Hepatocyte (in vitro differentiated cells): ENCODE measurements at places on chromosomes 16 and 17. TPM values are rescaled to one million over a fixed set of nuclear protein-coding genes. Genes with fewer than 3 reads are reported as not detected.

DNA sequence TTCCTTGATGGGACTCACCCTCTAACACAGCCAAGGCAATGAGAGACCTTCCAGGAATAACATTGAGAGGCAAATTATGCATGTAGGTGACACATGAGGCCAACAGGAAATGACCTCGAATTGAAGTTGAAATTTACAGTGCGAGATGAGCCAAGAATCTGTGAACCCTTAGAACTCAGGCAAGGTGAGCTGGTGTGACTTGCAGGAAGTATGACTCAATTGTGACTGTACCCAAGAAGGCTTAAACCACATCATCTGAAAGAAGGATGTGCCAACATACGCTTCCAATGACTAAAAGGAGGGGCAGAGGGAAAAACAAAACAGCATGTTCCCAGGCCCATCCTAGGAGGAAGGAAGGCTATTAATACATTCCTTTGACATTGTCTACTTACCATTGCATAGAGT is 44.8 kb downstream of the PITPNC1 start:
- DNase-seq: no peak

DNA sequence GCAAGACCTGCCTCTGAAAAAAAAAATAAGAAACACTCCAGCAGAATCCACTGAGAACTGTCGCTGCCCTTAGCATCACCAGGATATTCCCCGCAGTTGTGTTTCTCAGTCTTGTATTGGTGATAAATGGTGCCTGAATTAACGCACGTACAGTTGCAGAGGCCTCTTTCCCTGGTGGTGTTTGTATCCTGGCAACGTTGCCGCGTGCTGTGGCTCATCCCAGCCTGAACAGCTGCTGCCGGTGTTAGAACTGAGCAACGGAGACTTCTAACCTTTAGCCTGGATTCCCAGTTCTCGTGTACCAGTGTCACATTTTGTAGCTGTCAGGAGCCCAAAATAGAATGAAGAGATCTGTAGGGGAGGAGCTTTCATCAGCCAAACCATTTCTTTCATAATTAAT is 4.8 kb downstream of the MLYCD start:
- peak; percentile 40 for DNase-seq

DNA sequence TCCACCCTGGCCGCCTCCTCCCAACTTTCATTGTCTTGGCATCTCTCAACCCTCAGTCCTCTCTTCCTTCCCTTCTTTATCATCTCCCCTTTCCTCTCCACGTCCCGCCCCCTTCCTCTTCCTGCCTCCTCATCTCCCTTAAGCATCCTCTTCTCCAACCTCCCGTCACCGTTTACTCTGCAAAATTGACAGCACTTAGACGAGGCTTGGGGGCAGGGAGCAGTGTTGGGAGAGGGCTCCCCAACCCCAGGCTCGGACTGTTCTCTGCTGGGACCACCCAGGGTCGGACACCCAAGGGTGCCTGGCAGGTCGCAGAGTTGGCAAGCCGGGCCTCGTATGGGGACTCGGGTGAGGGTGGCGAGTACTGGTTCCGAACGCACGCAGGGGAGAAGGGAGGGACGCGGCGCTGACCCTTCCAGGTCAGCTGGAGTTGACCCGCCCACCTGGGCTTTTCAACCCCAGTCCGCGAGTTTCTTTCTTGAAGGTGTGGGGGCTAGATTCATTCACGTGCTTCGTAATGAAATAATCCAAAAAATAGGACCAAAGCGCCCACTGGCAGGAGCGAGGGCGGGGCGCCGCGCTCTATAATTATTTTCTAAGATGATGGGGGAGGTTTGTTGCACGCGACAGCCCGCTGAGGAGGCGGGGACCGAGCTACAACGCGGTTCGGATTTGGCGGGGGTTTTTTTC is 775 bp upstream of the PAGR1 start:
- peak; percentile 55 for DNase-seq

- DNase-seq: peak; percentile 60
These were observed 518 bp downstream of the SH2B1 start for GRCh38 chr16:28863929-28864793.

GRCh38 chr16:67459861-67460150 is 21.2 kb downstream of the ATP6V0D1 start:
- DNase-seq: no peak

IL21R gene
- polyA plus RNA-seq: not detected in 2 replicates

DNA sequence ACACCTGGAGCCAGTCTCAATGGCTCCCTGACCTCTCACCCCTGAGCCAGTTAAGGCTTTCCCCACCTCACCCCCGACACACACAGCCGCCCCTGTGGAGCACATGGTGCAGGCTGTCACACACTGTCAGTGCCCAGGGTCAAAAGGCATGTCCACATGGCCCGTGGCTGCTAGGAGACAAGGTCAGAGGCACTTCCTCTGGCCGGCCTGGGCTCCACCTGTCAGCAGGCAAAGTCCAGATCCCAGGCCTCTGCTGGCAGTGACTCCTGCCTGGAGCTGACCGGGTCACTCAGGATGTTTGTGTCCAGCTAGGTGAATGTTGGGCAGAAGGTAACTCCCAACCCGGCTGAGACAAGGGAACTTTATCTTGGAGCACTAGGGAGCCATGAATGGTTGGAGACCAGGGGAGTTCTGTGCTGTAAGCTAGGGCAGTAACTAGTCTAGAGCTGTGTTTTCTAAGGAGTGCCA is 6.0 kb downstream of the SREBF1 start:
- DNase-seq: peak; percentile 73

- DNase-seq: peak; percentile 83
These were observed 669 bp downstream of the MIEF2 start for GRCh38 chr17:18261146-18261515.

- no peak for DNase-seq
These were observed 3.0 kb upstream of the NRN1L start for GRCh38 chr16:67881621-67882161.

DNA sequence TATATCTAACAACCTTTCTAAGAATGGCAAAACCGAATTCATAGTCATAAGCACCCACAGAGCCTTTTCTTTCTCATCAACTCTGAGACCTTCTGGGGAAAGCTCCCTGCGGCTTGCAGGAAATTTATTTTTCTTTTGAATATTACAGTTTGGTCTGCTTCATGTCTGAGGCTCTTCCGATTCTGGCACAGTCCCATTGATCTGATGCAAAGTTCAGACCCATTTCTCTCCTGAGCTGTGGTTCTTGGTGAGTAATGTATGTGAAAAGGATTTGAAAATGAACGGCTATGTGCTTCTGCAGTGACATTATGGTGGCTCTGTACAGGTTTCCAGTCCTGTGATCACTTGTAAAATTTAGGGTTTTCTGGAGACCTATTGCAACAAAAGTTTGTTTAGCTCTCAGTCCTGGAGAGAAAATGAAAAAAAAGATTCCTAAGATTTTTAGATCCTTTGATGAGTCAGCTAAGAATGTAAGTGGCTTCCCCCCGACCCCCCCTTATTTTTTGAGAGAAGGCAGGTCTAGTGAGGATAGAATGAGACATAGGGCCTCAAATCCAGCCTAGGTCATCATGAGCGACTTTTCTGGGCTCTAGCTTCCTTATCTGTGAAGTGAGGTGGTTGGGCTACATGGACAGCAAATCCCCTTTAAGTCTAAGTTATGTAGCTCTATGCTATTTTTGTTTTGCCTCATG is 4.6 kb downstream of the GAN start:
- DNase-seq: peak; percentile 66

SSTR5 gene
- 1.3 TPM in 1 of 2 replicates, not detected in the other for polyA plus RNA-seq

RASD1 gene
- polyA plus RNA-seq: 44.8 and 46.9 TPM in 2 replicates

DNA sequence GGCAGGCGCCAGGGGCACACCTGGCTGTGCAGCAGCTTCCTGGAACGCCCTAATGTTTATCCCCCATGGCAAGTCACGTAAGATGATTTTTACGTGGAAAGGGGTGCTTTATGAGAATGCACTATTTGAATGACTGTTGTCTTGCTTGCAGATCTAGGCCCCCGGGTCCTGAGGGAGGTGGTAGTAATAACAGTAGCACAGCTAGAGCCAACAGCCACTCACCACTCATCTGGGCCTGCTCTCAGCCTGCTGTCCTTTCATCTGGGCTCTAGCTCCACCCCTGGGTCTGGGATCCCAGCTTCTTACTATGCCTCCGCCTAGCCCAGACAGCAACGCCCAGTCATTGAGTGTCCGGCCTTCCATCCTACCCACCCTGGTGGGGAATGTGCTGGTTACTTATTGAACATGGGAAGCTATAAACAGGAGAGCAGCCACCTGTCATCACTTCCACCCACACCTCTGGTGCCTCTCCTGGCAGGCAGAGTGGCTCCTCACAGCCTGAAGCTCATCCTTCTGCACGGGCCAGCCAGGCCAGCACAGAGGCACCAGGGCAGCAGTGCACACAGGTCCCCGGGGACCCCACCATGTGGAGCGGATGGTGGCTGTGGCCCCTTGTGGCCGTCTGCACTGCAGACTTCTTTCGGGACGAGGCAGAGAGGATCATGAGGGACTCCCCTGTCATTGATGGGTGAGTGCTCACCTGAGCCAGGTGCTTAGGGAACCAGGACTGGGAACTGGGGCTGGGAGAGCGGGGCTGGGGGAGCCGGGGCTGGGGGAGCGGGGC is 16.6 kb downstream of the DPEP1 start:
- DNase-seq: no peak

TLCD2 gene
- 2.0 and 3.0 TPM in 2 replicates for polyA plus RNA-seq

DNA sequence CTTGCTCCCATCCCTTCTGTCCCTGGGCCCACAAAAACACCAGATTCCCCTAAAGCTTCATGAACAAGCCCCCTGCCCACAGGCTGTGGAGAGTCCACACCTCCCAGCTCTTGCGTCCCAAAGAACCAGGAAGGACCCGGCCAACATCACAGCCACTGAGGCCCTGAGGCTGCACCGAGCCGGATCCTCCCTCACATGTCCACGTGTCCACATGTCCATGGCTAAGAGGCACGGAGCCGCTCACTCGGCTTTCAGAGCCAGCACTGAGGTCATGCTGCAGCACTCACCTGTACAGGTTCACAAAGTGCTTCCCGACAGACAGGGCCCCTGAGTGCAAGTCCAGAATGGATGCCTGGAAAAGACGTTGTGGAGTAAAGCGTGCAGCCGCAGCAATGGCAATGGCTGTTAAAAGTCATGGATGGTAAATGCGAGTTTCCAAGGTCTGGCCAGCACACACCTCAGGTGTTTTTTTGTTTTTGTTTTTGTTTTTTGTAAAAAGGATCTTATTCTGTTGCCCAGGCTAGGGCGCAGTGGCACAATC is 11.9 kb upstream of the HEXD start:
- no peak for DNase-seq

TRIM72 gene
- not detected in 2 replicates for polyA plus RNA-seq

GRCh38 chr17:37146086-37147064 is 197.6 kb downstream of the AATF start:
- no peak for DNase-seq

GRCh38 chr17:3799181-3799945 is 1.6 kb downstream of the ITGAE start:
- DNase-seq: no peak

GRCh38 chr17:47057830-47058229 is 78.8 kb upstream of the RPRML start:
- DNase-seq: no peak

- DNase-seq: no peak
These were observed 27.1 kb upstream of the MGAT5B start for GRCh38 chr17:76840884-76841775.

DNA sequence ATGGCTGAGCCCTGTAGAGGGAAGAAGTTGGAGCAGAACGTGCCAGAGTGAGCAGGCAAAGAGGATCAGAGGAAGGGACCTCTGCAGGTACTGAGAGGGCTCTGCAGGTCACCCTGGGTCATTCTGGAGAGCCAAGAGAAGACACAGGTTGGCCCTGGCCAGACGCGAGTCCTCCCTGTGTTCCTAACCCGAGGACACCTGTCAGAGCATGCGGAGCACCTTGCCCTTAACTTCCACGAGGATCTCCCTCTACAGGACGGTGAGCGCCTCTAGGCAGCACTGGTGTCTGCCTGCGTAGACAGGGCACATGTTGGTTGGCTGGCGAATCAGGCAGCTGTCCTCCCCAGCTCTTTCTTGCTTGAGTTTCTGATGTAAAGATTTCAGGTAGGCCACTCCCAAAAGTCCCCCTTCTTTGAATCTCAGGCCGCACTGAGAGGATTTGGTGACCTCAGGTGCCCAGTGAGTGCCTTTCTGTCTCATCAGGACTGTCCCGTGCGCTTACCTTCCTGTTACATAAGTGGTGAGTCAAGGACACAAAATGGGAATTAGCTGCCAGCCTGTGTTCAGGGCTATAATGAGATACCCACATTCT is 45.3 kb downstream of the MPRIP start:
- no peak for DNase-seq

- peak; percentile 83 for DNase-seq
These were observed 1.7 kb upstream of the GPRC5B start for GRCh38 chr16:19886073-19886941.

DNA sequence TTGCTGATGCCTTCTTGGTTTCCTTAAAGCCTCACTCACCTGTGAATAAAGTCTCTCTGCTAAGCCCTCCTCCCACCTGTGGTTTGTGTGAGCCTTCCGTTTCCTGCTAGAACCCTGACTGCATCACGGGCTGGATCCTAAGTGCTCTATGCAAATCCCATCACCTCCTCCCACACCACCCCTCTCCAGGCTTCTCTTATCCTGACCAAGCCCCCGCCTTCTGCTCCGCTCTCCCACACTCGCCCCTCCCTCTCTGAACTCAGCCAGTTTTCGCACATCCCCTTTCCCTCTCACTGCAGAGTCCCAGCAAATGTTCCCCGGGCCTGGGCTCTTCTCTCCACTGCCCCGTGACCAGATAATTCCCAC is 51.8 kb downstream of the PIMREG start:
- no peak for DNase-seq

GRCh38 chr16:71631776-71632175 is 5.8 kb downstream of the MARVELD3 start:
- DNase-seq: no peak

DNA sequence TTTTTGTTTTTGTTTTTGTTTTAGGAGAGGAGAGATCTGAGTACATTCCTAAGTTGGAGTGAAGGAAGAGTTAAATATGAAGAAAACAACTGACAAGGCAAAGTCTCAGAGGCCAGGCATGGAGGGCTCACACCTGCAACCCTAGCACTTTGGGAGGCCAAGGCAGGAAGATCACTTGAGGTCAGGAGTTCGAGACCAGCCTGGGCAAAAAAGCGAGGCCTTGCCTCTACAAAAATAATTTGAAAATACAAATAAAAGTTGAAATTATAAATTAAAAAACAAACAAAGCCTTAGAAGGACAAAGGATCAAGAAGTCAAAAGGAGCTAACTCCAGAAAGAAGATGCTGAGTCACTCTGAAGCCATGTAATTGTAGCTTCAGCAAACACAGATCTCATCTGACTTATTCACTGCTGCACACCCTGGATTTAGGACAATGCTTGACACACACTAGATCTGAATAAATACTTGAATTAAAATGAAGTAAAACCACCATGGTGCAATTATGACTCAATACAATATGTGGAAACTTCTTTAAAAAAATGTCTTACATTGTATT is 9.1 kb downstream of the CEP20 start:
- no peak for DNase-seq

DNA sequence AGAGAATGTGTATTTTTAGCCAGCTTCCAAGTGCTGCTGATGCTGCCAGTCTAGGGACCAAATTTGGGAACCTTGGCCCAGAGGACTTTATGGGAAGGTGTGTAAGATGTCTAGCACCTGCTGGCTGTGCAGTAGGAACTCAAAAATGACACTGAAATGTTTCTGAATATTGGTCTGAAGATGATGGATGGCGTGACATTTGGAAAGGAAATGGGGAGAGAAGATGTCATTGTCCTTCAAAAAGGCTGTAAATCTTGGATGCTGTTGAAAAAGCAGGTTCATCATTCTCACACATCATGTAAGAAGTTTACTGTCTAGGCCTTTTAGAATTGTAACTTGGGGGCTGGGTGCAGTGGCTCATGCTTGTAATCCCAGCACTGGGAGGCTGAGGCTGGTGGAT is 6.7 kb downstream of the EPN2 start:
- no peak for DNase-seq

TBC1D28 gene
- not detected in 2 replicates for polyA plus RNA-seq

- peak; percentile 92 for DNase-seq
These were observed at the start of gene MAP3K14 for GRCh38 chr17:45316434-45317110. Gene MAP3K14 (minus strand): TSS chr17:45317020. CDS start chr17:45290745, 26,275 bp downstream.
